ENCODE measurements at places on chromosomes 3 and 15. TPM values are rescaled to one million over a fixed set of nuclear protein-coding genes. Genes with fewer than 3 reads are reported as not detected.

GRCh38 chr3:33047842-33048834 is 48.8 kb downstream of the GLB1 start:
- DNase-seq: no peak

DNA sequence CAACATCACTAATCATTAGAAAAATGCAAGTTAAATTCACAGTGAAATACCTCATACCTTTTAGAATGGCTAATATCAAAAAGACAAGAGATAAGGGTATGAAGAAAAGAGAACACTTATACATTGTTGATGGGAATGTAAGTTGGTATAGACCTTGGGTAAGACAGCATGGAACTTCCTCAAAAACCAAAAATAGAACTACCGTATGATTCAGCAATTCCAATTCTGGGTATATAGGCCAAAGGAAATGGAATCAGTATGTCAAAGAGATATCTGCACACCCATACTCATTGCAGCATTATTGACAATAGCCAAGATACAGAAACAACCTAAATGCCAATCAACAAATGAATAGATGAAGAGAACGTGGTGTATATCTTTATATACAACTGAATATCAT is 166.8 kb upstream of the LRRN1 start:
- DNase-seq: no peak

DNA sequence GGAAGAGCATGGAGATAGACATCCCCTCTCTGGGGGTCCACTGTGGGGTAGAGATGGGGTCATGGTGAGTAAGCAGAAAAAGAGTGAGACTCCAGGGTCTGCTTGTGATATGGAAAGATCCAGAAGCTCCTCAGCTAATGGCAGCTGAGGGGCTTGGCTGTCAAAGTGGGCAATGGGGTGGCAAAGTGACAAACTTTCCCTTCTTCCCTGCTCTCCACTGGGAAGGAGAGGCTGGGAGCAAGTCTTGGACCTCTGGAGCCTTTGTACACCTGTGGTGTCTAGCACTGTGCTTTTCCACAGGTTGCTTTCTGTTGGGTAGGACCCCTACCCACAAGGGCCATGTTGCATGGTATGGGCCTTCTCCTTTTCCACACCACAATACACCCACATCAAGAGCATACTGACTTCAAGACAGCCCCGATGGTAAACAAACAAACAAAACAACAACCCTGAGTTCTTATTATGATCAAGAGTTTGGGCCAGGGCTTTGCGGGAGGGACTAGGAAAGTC is 3.5 kb downstream of the ITGA11 start:
- DNase-seq: no peak

GRCh38 chr15:33104212-33104611 is 90.3 kb downstream of the FMN1 start:
- DNase-seq: peak; percentile 57

GRCh38 chr3:61181874-61182273 is 69.4 kb downstream of the FHIT start:
- no peak for DNase-seq

GRCh38 chr3:179192542-179192941 is 44.4 kb downstream of the PIK3CA start:
- no peak for DNase-seq

DNA sequence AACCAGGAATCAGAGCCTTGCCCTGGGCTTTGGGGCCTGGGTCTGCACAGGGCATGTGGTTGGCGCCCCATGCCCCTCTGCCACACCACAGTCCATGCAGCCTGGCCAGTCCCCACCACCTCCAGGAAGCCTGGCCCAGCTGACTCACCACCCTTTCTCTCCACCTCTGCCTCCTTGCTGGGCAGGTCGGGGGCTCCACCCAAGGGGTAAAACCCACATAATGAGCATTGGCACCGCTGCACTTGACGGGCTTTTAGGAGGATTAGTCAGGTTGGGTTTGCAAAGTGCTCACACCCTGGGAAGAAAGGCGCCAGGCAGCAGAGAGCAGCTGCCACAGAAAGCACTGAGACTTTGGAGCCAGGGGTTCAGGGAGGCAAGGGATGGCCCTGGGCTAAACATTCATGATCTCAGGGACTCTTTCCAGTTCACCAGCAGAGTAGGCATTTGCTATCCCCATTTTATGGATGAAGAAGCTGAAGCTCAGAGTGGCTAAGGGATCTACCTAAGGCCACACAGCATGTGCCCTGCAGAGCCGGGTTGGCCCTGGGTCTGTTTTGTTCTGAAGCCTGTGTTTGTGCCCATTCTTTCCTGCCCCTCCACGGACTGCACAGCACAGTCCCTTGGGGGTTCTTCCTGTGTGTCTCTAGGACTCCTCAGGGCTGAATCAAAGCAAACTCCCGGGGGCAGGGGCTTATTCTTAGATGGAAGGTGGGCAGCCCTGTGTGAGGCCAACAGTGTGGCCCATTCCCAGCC is 113.4 kb downstream of the ETFA start:
- DNase-seq: no peak

- no peak for DNase-seq
Measured at GRCh38 chr15:60801395-60801794, 322.5 kb upstream of the ICE2 start.

DNA sequence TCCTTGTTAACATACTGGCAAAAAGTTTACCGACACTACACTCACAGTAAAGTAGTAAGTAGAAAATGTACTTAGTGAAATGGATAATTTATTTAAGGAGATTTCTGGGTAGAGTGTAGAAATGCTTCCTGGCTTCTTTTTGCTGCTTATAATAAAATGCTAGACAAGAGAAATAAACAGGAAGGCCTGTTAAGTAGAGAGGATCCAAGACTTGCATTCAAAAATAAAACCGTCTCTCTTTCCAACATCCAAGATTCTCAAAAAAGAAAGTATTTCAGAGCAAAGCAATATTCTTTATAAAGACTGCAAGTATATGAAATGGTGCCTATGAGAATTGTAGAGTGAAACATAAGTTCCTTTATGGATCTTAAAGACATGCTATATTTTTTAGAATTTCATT is 77.0 kb upstream of the CNTN6 start:
- DNase-seq: no peak

- no peak for DNase-seq
Measured at GRCh38 chr3:125679258-125679657, 84.0 kb upstream of the OSBPL11 start.

DNA sequence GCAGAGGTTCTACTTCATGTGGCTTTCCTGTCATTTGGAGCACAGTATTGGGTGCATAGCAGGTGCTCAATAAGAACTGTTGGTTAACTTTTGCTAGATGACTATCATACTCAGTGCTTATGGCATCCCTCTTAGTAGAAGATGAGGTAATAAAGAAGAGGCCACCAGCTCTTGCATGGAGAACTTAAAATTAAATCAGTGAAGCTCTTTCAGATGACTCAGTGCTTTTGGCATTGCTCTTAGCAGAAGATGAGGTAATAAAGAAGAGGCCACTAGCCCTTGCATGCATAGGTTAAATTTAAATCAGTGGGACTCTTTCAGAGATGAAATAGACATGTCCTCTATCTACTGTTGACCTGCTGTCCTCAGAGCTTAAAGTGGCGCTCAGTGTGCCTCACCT is 109.4 kb upstream of the FGF7 start:
- peak; percentile 52 for DNase-seq

- no peak for DNase-seq
Measured at GRCh38 chr15:80549191-80549590, 145.0 kb downstream of the ARNT2 start.

DNA sequence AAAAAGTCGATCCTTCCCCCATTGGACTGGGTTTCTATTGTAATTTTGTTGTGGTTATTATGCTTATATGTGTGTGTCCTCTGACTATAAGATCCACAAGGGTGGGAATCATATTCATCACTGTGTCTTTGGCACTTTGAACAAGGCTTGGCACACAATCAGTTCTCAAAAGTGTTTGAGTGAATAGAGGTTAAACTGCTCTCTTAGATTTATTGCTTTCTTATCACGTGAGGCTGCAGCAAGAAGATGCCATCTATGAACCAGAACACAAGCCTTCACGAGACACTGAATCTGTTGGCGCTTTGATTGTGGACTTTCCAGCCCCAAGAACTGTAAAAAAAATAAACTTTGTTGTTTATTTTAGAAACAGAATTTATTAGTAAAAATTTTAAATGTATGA is 295.0 kb upstream of the MDFIC2 start:
- DNase-seq: no peak

- peak; percentile 29 for DNase-seq
Measured at GRCh38 chr3:11244121-11244677, 28.0 kb upstream of the ATG7 start.

- DNase-seq: no peak
Measured at GRCh38 chr3:72969766-72970165, 26.8 kb upstream of the PPP4R2 start.

DNA sequence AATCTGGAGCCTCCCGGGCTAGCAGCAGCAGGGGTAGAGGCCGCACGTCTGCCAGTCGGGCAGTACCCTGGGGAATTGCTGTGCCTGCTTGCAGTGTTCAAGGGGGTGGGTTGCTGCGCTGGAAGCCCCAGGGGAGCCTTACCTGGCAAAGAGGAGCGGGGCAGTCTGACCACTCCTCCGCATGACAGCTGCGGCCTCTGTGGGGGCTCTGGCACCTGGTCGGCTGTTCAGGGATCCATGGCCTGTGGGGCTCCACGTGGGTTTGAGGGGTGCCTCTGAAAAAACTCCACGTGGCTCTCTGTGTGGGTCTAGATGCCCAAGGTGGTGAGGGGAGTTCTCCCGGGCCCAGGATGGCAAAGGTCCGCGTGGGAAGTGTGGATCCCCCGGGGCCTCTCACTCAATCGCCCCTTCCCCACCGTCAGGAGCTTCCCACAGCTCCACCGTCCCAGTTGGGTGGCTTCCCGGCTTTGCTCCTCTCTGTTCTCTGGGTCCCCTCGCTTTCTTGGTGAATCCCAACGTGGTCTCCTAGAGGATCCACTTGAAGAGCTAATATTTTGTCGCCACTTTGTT is 184.5 kb downstream of the EFHB start:
- DNase-seq: no peak

DNA sequence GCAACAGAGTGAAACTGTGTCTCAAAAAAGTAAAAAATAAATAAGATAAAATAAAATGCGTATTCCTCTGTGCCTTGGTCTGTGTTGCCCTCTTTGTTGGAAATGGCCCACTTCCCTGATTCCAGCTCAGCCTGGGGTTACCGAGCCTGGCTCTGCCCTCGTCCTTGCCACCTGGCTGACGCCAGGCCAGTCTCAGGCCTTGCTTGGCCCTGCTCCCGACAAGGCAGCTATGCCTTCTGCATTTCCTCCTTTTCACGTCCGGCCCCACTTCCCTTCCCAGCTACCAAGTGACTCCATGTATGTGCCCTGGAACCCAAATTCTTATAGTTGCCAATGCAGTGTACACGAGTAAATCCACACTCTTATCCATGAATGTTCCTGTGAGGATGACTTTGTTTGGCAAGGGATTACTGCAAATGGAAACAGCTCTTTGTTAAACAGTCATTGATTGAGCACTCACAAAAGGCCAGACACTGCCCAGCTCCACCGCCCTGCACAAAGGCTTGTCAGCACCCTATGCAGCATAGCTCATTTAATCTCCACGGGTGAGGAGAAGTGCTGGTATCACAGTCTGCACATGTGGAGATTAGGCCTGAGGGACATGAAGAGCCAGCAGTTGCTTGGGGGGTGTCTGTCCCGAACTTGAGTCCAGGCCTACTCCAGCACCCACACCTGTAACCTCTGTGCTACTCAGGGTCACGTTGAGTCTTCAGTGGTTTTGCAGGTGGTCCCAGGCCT is 25.1 kb downstream of the SPSB4 start:
- no peak for DNase-seq

GRCh38 chr3:190092250-190092649 is 28.4 kb downstream of the P3H2 start:
- peak; percentile 84 for DNase-seq

- DNase-seq: no peak
Measured at GRCh38 chr3:51306093-51306492, 79.0 kb upstream of the MANF start.

GRCh38 chr15:76059320-76060117 is at the start of gene TMEM266:
TMEM266 (plus strand) TSS chr15:76059985; CDS start chr15:76134264, 74,279 bp downstream.
- DNase-seq: peak; percentile 17

GRCh38 chr3:122146466-122146865 is 37.0 kb upstream of the CASR start:
- DNase-seq: no peak

DNA sequence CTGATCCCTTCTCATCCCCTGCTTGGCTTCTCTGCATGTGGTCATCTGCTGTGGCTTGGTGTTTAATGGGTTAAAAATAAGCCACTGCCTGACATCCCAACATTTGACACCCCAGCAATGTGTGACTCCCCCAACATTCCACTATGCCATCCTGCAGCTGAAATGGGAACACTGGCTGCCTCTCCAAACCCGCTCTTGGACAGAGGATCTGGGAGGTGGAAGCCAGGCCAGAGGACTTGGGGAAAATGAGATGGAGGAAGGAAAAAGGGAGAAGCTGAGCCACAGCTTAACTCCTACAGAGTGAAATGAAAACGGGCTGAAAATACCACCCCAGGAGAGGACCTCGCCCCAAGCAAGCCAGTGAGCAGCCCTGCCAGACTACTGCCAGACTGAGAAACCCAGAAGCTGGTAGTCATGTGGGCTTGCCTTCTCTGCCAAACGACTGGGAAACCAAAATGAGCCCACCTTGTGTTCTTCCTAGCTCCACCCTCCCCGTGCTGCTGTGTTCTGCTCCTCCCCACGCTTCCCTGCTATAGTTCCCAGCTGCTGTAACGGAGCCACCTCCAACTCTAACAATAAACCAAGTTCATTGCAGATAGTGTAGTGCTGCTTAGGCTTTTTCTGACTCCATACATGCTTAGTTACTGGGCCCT is 13.7 kb downstream of the MAP1A start:
- no peak for DNase-seq

- DNase-seq: no peak
Measured at GRCh38 chr3:113685124-113685523, 11.3 kb downstream of the USF3 start.

DNA sequence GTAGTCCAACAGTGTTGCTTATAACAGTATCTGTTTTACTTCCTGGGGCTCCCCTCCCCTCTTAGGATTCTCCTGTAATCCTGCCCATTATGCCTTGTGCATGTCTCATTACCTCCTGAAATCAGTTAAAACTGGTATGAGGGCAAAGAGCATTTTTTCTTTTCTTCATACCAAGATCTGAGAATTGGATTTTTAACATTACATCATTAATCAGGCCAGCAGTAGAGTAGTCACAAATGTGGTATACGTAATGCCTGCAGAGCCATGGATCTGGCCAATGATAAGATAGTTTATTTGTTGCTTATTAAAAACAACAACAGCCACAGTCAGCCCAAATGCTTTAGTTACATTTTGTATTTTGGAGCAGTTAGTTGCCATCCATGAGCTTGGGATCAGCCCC is 23.2 kb downstream of the ARID3B start:
- DNase-seq: no peak

The COLQ gene
- total RNA-seq: 0.44 TPM

The CYP1A2 gene
- not detected for total RNA-seq

The CCDC39 gene
- not detected for total RNA-seq

The POU1F1 gene
- not detected for total RNA-seq

The CGNL1 gene
- total RNA-seq: 17.9 TPM

The ST8SIA2 gene
- total RNA-seq: 0.20 TPM

The LRRC31 gene
- not detected for total RNA-seq

The SPTBN5 gene
- total RNA-seq: 2.6 TPM

The SLC9C1 gene
- total RNA-seq: under 0.01 TPM

The SLITRK3 gene
- total RNA-seq: not detected

The SHC4 gene
- 0.22 TPM for total RNA-seq

The ZBED2 gene
- not detected for total RNA-seq

The SLC15A2 gene
- total RNA-seq: 0.20 TPM

The AADACL2 gene
- total RNA-seq: not detected
